ENCODE measurements at places on chromosomes 4 and X. TPM values are rescaled to one million over a fixed set of nuclear protein-coding genes. Genes with fewer than 3 reads are reported as not detected.

DNA sequence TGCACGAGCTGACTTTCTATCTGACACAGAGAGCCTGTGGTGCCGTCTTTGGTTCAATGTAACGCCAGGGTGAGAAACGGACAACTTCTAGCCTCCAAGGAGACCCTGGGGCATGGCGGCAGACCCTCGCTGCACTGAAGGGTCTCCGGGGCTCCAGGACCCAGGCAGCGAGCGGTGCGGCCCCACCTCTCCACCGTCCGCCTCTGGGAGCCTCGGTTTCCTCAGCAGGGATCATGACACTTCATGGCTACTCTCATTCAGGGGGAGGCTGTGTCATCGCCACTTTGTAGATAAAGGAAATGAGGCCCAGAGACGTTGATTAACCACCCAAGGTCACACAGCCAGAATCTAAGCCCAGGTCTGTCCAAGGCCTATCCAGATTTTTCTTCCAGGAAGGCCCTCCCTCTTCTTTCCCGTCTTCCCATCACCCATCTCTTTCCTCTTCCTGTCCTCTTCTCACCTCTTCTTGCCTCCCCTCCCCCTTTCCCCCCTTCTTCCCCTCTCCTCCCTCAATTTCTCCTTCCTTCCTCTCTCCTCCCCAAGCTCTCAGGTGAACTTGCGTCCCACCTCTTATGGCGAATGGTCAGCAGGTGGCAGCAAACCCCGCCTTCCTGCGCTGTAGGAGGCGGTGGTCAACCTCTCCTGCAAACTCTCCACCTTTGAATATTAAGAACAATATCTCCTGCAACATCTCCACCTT lies 69.3 kb upstream of the HMX1 start:
- DNase-seq: peak; percentile 59

DNA sequence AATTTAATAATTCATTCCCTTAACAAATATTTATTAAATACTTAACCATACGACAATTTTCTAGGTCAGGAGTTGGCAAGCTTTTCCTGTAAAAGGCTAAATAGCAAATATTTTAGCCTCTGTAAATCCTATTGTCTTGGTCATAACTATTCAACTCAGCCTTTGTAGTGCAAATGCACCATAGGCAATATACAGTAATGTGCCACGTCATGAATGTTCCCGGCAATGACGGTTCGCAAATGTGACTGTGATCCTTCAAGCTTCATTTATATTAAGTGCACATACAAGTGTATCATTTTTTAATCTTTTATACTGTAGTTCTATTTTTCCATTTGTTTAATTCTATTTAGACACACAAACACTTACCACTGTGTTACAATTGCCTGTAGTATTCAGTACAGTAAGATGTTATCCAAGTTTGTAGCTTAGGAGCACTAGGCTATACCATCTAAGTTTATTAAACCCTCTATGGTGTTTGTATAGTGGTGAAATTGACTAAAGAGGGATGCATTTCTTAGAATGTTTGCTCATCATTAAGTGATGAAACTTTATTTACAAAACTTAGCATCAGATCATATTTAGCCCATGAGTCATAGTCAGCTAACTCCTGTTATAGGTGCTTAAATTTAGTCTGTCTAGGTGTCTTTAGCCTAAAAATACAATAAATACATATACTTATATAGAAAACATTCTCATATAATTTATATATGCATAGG lies 553.6 kb downstream of the STPG2 start:
- no peak for DNase-seq

- no peak for DNase-seq
Measured at GRCh38 chr4:24235618-24236017, 345.8 kb upstream of the PPARGC1A start.

DNA sequence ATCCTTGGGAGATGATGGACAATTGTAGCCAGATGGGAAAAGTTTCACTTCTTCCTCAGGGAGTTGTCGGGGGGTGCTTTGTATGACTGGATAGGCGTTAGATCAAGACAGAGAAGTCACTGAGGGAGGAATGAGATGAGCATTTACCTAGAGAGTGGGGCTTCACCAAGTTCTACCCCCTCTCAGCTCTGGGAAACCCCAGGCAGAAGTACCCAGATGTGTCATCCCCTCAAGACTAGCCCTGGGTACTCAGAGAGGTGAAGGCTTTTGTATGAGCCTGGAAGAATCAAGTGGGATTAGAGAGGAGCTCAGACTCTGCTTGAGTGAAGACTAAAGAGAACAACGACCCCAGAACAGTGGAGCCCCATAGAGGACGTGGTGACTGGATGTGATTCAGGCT lies 1.9 kb downstream of the MAGEB1 start:
- no peak for DNase-seq

The CCDC120 gene
- total RNA-seq: 17.6 TPM
